CD4-positive, alpha-beta T cell treated with Interferon alpha-2 for 1 hour (primary cell): ENCODE measurements at places on chromosomes 4 and X.
A peak's percentile ranks its signal among the peaks of the same experiment; 100 is the strongest.

GRCh38 chrX:153469811-153470410 lies 465 bp downstream of the HAUS7 start:
- no peak for DNase-seq

- no peak for DNase-seq
These were observed 51.0 kb downstream of the SPIN2B start for GRCh38 chrX:57070185-57070984.

DNA sequence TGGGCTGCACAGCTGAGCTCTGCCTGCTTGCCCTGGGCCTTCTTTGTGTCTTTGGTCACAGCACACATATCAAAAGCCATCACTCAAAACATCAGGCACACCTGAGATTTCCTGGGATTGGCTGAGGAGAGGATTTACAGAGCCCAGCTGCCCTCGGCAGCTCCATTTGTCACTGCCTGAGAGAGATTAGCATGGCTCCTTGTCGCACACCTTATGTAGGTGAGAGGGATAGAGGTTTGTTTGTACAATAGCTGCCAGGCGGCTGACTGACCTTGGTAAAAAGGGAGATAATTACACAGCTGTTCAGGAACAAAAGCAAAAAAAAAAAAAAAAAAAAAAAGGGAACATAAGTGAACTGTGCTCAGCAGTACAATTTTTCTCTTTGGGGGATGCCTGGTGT lies 63.2 kb downstream of the MGST2 start:
- DNase-seq = no peak

DNA sequence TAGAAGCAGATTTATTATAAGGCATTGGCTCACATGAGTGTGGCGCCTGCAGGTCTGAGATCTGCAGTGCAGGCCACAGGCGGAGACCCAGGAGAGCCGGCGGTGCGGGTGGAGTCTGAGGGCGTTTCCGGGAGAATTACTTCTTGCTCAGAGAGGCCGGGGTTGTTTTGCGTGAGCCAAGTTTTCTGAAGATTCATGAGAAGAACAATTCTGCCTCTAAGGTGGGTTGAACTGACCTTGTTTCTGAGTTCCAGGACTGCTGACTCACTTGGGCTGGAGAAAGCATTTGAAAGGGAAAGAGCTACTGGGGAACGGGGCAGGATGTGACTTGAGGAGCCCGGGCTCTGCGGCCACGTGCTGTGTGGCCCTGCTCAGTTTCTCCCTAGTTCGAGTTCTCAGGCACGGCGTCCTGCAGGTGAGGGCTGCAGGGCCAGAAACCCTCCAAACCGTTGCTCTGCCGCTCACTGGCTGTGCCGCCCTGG lies 36.7 kb upstream of the SORCS2 start:
- no peak for DNase-seq

GRCh38 chr4:165489786-165490185 lies 111.0 kb downstream of the CPE start:
- DNase-seq = no peak

DNA sequence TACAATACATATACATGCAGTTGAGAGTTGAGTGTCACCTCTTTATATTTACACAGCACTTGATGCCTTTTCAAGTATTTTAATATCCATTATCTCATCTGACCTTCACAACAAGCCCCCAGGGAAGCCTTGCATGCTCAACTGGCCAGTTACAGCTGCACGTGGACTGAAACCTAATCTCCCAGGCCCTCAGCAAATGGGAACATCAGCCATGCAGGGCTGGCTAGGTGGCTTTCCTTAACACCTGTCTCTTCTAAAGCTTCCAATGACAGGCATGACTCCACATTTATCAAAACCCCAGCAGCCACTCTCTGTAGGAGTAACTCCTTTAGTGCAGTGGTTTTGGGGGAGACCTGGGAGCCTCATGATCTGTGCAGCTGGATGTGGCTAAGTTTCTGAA lies 56.4 kb downstream of the PHKA2 start:
- no peak for DNase-seq

- DNase-seq = no peak
These were observed 6.5 kb downstream of the SPP1 start for GRCh38 chr4:87982036-87982435.

- DNase-seq = no peak
These were observed 516.9 kb downstream of the PDHA2 start for GRCh38 chr4:96356591-96357370.

GRCh38 chr4:122621016-122621507 lies at the start of gene IL21:
IL21 (minus strand) TSS chr4:122621066; CDS start chr4:122621011, 55 bp downstream.
- DNase-seq = no peak

GRCh38 chr4:68447201-68447600 lies at the start of gene TMPRSS11E:
TMPRSS11E (plus strand) TSS chr4:68447463; CDS start chr4:68447513, 50 bp downstream.
- DNase-seq = no peak

- DNase-seq = no peak
These were observed 263.8 kb downstream of the NKX6-1 start for GRCh38 chr4:84235126-84235944.

DNA sequence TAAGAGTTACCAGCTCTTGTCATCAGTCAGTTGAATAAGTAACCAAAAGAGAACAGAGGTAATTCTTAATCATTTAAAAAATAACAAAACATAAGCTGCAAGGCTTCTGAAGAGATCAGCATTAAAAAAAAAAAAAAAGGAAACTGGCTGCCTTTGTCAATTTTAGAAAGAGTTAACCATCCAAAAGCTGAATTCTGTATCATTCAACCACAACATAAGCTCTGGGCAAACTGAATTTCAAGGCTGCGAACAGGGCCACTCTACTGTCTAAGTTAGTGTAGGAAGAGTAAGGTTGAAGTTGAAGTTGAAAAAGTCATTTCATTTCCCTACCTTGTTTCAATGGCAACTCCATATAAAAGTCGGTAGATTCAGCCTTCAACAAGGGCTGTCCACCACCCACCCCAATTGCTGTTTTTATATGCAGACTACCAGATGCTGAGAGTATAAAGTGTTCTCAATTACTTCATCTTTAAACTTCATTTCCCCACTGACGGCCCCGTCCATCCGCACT lies 1.1 kb upstream of the LIN54 start:
- peak; percentile 13 for DNase-seq
